Lung (tissue), 17 donors: ENCODE measurements at places on chromosomes 3 and 15. TPM values are rescaled to one million over a fixed set of nuclear protein-coding genes. Genes with fewer than 3 reads are reported as not detected.
A peak's percentile ranks its signal among the peaks of the same experiment; 100 is the strongest.

DNA sequence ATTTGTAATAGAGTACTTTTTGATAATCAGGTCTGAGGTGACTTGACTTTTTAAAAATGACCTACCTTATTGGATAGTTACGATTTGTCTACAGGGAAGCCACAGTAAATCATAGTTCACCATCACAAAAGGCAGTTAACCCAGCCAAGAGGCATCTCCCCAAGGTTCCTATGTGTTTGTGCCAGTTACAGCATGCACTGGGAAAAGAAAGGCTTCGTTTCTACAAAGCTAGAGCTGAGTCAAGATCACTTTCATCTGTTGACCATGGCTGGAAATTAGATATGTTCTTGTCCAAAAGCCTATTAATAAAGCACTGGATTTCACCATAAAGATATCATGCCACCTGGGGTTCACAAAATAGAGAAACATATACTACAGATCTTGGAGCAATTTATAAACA, 139.9 kb downstream of the GREM1 start:
- no peak for DNase-seq

The LYZL4 gene
- not detected for total RNA-seq

The ADAMTSL3 gene
- total RNA-seq = 58.2 TPM

The TPRG1 gene
- 13.8 TPM for total RNA-seq

GRCh38 chr3:188761964-188762363, 409.8 kb upstream of the TPRG1 start:
- peak; percentile 64 for DNase-seq

DNA sequence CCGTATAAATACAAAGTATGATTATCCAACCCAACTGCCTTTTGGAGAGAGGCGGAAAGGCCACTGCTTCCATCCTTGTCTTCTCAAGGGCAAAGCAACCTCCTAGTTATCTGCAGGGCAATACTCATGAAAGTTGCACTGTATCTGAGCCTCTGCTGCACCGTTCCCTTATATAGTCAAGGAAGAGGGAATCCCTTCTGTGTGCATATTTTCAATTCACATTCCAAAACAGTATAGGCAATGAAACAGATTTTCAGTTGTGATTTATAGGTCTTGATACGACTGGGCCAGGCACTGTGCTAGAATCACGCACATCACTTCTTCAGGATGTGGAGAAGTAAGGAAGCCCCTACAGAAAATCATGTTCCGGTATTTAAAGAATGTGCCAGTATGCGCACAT, 455.7 kb downstream of the FOXP1 start:
- DNase-seq = peak; percentile 36

The TM4SF1 gene
- total RNA-seq = 281 TPM

The CACNA1D gene
- 36.9 TPM for total RNA-seq

DNA sequence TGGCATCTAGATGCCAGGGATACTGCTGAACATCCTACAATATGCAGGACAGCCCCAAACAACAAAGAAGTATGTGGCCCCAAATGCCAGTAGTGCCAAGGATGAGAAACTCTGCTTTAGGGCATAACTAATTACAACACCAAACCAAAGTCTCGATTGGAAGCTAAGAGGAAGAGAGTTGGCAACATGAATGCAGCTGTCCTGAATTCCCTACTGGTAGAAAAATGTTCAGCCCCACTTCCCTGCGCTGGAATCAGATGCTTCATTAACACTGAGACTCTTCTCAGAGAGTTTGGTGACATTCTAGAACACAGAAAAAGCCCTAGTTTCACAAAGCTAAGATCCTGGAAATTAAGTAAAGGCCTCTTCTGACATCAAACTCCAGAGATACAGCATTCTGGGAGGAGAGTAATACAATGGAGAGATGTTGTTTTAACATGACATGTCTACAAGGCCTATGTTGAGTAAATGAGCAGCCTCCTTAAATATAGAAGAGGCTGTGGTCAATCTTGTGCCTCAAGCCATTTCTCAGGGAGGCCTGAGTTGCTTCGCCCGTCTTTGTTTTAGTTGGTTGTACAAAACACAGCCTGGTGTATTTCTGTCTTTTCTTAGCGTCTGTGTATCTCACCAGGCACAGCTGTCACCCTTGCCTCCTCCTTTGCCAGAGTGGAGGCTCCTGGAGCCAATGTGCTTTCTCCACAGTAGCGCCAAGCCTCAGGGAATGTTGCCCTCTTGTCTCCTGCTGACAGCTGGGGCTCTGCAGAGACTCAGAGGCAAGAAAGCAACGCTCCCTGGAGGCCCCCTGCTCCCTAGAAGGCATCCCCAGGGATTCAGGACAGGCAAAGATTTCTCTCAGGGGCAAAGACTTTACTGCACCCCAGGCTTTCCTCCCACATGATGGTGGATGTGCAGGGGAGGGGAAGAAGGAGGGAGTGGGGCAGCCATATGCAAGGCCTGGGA, 25.1 kb upstream of the CTNNB1 start:
- no peak for DNase-seq

- no peak for DNase-seq
Measured at GRCh38 chr3:39295184-39295775, 15.4 kb upstream of the CX3CR1 start.

The PAK6 gene
- 8.4 TPM for total RNA-seq

GRCh38 chr15:54109014-54109413, 130.8 kb downstream of the UNC13C start:
- DNase-seq = no peak

DNA sequence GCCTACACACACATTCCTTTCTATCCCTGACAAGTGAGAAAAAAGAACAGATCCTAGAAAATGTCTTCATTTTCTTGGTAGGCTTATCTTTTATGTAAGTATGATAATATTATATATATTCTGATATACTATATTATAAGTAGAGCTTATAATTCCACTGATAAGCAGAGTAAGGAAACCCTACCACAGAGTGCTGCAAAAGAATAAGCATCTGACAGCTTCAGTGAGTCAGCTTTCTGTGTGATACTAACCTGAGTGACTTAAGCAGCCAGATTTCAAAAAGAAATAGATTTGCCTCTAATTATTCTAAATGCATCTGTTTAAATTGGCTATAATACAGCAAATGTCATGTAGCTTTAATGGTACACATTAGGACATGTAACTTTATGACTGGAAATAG, 656.0 kb downstream of the MCTP2 start:
- DNase-seq = no peak
